ENCODE measurements at places on chromosomes 1 and 21.

GRCh38 chr21:16179773-16180172 lies 450.0 kb downstream of the USP25 start:
- DNase-seq: no peak

GRCh38 chr1:61472876-61473275 lies 252.1 kb downstream of the TM2D1 start:
- DNase-seq: no peak

DNA sequence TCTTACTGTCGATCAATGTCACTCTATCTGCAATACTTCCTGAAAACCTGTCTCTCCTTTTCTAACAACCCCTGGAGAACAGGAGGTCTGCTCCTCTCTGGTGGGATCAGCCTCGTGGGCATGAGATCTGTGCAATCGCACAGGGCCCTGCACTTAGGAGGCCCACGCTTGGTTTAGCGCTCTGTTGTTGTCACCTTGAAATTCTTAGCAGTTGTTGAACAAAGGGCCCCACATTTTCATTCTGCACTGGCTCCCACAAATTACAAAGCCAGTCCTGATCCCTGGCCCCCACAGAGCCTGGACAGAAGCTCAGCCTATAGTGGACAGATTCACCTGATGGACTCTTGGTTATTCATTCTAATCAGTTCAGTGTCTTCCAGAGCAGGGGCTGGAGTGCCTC lies 18.6 kb downstream of the SPOCD1 start:
- no peak for DNase-seq

DNA sequence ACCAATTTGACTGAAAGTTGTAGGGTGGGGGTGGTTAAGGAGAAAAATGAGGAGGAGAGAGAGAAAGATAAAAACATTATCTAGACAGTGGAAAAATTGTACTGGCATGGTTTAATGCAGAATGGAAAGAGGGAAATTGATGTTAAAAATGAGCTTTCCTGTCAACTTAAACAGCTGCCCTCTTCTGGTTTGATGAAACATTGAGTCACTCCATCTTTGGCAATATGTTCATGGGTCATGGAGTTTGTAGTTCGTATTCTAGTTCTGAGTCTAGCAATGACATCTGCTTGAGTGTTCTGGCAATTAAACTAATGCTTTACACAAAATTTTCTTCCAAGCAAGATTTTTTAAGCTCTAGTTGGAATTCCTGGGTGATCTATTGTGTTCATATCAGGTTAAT lies 9.6 kb downstream of the ZNF648 start:
- DNase-seq: no peak

- no peak for DNase-seq
These were observed 17.2 kb downstream of the PODN start for GRCh38 chr1:53079251-53079650.

All from activated naive CD4-positive, alpha-beta T cell (primary cell).